ENCODE measurements at places on chromosomes 7 and 10.

DNA sequence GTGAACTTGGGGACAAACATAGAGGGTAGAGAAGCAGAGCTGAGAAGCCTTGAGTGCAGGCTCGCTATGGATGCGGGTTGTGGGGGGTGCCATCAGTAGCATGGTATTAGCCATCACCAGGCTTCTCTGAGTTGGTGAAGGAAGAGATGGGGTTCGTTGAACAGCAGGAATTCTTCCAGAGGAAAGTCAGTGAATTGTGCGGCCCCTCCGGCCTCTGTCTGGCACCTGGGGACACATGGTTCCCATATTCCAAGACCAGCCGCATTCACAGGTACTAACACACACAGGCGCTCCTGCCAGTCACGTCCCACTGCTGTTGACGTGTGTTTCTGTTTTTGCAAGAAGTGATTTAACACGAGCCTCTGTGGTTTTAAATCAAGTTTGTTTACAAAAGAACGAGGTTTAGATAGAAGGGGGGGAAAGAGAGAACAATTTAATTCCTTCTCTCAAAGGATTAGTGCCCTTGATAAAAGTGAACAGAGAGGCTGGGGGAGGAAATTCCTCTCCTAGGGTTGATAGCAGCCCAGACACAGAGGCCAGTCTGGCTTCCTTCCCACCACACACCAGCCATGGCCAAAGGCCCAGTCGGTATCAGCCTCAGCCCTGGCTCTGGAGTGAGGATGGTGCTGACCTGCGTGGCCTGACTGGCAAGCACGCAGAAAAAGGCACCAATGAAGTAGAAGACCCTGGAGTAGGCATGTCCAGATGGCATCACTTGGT is 252.6 kb upstream of the IGFBP3 start:
- DNase-seq: peak; percentile 92

GRCh38 chr7:155856656-155857055 is 44.4 kb upstream of the SHH start:
- peak; percentile 39 for DNase-seq

DNA sequence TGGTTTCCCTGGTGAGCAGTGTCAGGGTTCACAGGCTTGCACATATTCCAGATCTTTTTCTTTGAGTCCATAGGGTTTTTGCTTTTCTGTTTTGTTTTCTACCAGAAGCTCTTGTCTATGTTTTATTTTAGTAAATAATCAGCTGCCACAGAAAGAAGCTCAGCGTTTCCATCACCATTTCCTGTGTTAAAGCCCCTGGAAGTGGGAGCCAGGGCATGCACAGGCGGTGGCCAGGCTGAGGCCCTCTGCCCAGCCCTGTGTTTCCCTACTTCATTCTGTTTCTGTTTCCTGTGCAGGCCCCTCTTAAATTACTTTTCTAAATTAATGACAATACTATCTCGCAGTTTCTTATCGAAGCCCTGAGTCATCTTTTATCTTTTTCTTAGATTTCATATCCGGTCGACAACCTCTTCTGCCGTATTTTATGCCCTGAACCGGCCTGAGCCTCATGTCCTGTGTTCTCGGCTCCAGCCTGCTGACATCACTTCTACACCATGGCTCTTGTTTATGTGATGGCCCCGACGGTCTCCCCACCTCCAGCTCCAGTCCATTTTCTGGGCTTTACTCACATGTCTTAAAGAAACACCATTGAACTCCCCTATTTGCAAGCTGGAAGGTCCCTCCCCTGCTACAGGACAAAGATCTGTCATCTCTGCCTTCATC is 442.2 kb downstream of the TCERG1L start:
- no peak for DNase-seq

DNA sequence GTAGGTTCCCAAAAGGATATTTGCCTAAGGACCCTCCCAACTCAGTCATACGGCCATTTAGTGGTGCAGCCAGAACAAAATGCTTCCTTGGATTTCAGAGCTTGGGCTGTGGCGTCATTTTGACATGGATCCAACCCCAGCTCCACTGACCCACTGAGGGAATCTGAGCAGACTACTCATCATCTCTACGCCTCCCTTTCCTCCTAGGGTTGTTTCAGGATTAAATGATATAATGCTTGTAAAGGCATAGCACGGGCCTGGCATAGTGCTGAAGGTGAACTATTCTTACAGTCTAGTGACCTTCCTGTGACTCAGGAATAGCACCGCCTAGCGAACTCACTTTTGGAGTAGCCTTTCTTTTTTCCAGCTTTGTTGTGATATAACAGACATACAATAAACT is 70.3 kb upstream of the LOXL4 start:
- no peak for DNase-seq

GRCh38 chr10:119602241-119603095 is 5.7 kb upstream of the TIAL1 start:
- no peak for DNase-seq

GRCh38 chr10:26755443-26755903 is 58.0 kb downstream of the PDSS1 start:
- peak; percentile 83 for DNase-seq

DNA sequence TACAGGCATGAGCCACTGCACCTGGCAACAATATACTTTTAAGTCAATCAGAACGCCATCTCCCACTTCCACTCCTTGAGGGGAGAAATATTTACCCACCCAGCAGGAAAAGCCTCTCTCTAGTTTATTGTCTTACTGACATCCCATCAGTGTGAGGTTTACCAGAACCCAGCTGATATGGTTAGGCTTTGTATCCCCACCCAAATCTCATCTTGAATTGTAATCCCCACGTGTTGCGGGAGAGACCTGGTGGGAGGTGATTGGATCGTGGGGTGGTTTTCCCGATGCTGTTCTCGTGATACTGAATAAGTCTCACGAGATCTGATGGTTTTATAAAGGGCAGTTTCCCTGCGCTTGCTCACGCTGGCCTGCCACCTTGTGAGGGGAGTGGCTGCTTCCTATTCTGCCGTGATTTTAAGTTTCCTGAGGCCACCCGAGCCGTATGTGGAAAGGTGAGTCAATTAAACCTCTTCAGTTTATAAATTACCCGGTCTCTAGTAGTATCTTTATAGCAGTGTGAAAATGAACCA is 37.5 kb upstream of the TPK1 start:
- no peak for DNase-seq

DNA sequence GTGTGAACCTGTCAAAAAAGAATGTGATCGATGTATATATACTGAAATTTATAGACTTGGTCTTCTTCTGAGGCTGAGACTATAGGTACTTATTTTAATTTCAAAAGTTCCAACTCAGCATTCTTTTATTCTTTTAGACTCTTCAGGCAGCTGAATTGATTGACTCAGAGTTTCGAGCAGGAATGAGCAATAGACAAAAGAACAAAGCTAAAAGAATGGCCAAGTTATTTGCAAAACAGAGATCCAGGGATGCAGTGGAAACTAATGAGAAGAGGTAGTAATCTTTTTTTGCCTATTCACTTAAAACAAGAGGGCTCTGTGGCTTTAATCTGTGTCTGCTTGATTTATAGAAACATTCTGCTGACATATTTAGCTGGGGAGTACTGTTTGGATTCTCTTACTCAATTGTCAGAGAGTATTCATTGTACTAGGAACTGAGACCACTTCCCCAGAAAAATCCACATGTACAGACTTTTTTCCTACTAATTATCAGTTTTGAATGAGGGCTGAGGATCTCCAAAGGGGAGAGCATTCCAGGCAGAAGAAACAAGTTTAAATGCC is 30.1 kb downstream of the BTAF1 start:
- no peak for DNase-seq

- DNase-seq: no peak
Observed at GRCh38 chr7:2661602-2662272, 26.3 kb upstream of the AMZ1 start.

GRCh38 chr7:73718905-73719805 is at the start of gene STX1A:
Gene STX1A, minus strand, starts transcription at chr7:73719669. Its CDS starts 38 bp downstream, at chr7:73719631.
- no peak for DNase-seq

- DNase-seq: peak; percentile 36
Observed at GRCh38 chr7:103993551-103993950, 4.1 kb upstream of the RELN start.

- DNase-seq: peak; percentile 59
Observed at GRCh38 chr10:36448760-36449691, 676.4 kb upstream of the ANKRD30A start.

GRCh38 chr10:71725998-71726579 is 6.5 kb upstream of the C10orf105 start:
- no peak for DNase-seq

DNA sequence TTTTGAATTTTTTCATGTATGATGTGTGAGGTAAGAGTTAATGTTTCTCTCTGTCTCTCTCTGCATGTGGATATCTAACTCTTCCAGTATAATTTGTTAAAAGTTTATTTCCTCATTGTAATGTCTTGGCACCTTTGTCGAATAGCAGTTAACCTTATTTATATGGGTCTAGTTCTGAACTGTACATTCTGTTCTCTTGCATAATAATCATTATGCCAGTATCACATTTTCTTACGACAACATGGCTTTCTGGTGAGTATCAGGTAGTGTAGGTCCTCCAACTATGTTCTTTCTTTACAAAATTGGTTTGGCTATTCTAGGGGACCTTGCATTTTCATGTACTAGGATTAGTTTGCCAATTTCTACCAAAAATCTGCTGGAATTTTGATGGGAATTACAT is 337.0 kb upstream of the FZD8 start:
- DNase-seq: peak; percentile 76

DNA sequence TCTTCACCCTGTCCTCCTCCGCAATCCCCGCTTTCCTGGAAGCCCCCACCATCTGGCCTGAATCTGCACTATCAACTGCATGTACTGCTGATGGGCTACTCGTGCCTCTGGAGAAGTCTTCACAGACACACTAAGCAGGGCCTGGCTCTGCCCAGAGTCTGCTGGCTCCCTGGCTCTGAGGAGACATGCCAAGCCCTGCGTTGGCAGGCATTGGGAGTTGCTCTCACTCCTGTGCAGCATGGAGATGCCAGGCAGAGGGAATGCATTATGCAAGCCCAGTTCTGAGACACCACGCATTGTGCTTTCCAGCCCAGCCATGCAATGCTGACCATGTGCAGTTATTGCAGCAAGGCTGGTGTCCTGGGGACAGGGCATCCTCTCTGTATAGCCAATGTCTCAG is 314.6 kb downstream of the CXCL12 start:
- no peak for DNase-seq

GRCh38 chr10:63208986-63209385 is 75.9 kb downstream of the NRBF2 start:
- DNase-seq: peak; percentile 36
